ENCODE measurements at places on chromosomes 2 and 18.

DNA sequence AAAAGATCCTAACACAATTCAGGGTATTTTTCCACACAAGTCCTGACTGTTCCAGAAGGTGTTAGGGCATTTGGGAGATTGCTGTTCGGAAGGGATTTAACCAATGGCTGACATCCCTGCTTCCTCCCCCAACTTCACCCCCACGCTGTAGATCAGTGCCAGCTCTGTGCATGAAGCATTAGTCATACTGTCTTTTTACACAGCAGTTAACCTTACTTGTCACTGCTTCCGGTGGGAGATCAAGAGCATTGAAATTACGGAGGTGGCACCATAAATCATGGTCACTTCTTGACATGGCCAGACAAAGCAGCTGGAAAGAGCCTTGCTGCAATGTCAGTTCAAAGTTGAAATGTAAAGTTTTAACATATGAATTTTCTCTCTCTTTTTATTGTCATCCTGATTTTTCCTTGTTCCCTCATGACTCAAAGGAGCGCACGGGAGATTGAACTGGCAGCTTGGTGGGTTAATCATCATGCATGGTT is 70.2 kb downstream of the HRH4 start:
- no peak for DNase-seq

- no peak for DNase-seq
Observed at GRCh38 chr18:63705401-63705800, 2.6 kb downstream of the SERPINB11 start.

GRCh38 chr2:101831351-101831865 is 133.9 kb downstream of the MAP4K4 start:
- DNase-seq, result peak; percentile 57

DNA sequence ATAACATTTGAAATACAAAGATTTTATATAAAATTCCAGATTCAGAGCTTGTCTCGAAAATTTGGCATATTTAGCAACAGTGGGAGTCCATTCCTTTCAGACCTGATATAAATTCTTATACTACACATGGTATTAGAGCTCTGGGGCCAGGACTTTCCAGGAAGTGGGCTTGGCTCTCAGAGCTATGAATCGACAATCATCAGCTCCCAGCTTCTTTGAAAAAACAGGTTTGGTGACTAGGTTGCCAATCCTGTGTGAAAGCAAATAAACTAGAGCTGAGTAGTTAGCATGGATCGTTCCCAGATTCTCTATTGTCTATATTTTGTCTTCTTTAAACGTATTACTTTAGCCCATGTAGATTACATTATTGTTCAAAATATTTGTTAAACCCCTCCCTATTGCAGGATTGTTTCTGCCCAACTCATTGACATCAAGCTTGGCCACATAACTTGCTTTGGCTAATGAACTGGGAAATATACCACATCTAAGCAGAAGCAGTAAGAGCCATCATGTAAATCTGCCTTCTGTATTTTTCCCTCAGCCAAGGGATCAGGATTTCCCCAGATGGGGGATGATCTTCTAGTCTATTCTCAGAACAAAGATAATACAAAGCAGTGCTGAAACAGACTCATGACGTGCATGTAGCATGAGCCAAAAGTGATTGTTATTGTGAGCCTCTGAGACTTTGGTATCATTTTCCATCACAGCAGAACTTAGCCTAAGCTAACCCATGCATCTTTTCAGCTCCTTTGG is 105.4 kb downstream of the KCNH7 start:
- DNase-seq, result no peak

- DNase-seq, result no peak
Observed at GRCh38 chr2:69143748-69144360, 130.9 kb downstream of the ANTXR1 start.

- no peak for DNase-seq
Observed at GRCh38 chr2:233571001-233571400, 4.4 kb upstream of the USP40 start.

DNA sequence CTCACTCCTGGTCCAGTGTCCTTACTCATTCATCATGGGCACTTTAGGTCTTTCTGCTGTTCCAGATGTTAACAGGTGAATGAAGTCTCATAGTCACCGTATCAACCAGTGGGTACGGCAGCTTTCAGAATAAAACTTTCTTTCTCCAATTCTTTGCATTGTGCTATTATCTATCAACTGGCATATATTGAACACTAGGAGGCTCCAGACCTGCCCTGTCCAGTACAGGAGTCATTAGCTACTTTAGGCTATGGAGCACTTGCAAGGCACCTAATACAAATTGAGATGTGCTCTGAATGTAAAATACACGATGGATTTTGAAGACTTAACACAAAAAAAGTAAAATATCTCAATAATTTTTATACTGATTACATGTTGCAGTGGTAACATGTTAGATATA is 43.2 kb upstream of the NEB start:
- no peak for DNase-seq

- no peak for DNase-seq
Observed at GRCh38 chr2:100944617-100945432, 57.3 kb upstream of the RPL31 start.

DNA sequence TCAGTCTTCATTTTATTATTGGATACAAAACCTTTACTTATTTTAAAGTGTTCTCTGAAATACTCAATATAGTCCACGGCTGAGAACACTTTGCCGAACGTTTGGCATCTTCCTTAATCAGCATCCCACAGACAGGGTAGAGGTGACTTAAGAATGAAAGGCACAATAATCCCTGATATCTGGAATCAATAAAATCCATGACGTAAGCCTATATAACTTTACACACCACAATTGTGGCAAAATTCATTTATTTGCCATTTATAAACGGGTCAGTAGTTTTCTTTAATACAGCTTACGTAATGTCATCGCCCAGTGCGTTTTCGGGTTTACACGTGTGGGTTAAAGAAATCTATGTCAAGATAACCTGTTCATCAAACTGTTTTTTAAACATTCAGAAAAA is 1.3 kb downstream of the MGAT4A start:
- DNase-seq, result no peak

DNA sequence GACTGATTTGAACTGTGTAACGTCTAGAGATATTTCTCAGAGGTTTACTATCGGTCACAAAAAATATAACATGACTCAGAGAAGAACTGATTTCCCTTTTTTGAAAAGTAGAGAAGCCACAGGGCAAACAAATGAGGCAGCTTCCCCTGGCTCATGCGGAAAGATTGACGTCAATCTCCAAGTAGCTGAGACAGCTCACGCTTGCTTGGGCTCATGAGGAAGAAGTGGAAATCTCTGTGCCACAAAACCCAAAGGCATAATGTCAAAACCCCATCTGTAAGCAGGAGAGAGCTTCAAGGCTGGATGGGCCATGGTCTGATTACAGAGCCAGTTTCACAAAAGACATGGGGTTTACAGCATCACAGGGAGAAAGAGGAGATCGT is 188.1 kb downstream of the ARL4C start:
- DNase-seq, result no peak

GRCh38 chr2:237118561-237119155 is 33.0 kb downstream of the COPS8 start:
- no peak for DNase-seq

DNA sequence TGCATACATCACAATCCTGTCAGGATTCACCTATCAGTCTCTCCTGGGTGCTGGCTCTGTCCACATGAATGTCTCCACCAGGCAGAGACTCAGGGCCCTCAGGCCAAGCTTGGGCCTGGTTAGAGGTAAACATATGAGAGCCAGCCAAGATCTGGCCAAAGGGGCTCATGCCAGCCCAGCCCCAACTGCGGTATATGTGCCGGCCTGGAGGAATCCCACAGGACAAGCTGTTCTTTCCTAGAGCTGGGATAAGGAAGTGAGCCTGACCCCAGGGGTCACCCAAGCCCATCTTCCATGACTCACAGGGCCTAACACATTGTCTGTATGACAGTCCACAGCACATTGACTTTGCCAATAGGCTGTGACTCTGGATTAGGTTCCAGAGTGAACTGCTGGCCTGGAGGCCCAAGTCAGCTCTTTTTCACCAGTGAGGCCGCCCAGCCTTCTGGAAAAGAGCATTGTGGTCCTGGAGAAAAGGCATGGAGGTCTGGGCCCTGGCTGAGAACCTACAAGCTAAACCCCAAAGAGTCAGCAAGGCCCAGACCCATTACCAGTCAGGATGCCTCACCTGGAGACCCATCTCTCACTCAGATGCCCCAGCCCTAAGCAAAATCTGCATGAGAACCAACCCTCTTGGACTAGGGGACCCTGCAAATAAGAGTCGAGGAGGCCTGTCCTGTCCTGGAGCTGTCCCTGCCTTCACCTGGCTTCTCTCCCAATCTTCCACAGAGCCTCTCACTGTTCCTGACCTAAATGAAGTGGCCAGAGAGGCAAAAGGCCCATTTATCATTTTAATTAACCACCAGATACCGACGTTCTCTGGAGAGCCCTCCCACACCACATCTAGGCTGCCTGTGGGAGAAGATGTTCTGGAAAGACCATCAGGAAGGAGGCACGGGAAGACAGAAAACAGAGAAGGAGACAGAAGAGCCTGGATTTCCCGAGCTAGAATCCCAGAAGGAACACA is 120.9 kb upstream of the PKDCC start:
- DNase-seq, result no peak
